ENCODE measurements at places on chromosomes 7 and 10. TPM values are rescaled to one million over a fixed set of nuclear protein-coding genes. Genes with fewer than 3 reads are reported as not detected.

Gene AKR1C2
- total RNA-seq: 19.7 TPM

Gene PAX4
- not detected for total RNA-seq

Gene TAC1
- total RNA-seq: 1.7 TPM

Gene ELAPOR2
- 14.6 TPM for total RNA-seq

Gene VWA2
- total RNA-seq: 4.6 TPM

Gene FAM180A
- 0.63 TPM for total RNA-seq

Gene ERVW-1
- not detected for total RNA-seq

Gene FGL2
- total RNA-seq: 222 TPM

Gene LIPK
- not detected for total RNA-seq

Gene OLAH
- not detected for total RNA-seq

Gene WNT8B
- total RNA-seq: 0.11 TPM

Gene BZW2
- 70.1 TPM for total RNA-seq

Gene GCK
- total RNA-seq: 1.4 TPM

Gene PNLIPRP1
- not detected for total RNA-seq

Gene CDC14C
- not detected for total RNA-seq

Gene CPEB3
- 7.4 TPM for total RNA-seq

Gene ZNF425
- total RNA-seq: 4.9 TPM

Gene SLC26A3
- total RNA-seq: not detected

Gene CLEC2L
- 0.32 TPM for total RNA-seq

Gene SVOPL
- total RNA-seq: 2.5 TPM

Gene VSIR
- total RNA-seq: 24.9 TPM

Gene GPR26
- total RNA-seq: not detected

Gene CARD11
- 5.0 TPM for total RNA-seq

Gene TDRD1
- total RNA-seq: 0.53 TPM

Gene IFIT2
- total RNA-seq: 18.7 TPM

Gene SPDYE5
- total RNA-seq: not detected

Gene PKD1L1
- total RNA-seq: 1.3 TPM

Gene ASZ1
- not detected for total RNA-seq

Gene FGFBP3
- total RNA-seq: 1.5 TPM

Gene TMUB1
- 9.7 TPM for total RNA-seq

Gene RAPGEF5
- total RNA-seq: 99.1 TPM

Gene HSPA12A
- 24.4 TPM for total RNA-seq

Gene APBB1IP
- total RNA-seq: 4.1 TPM

Gene SEM1
- 52.2 TPM for total RNA-seq

Gene CRYGN
- 0.16 TPM for total RNA-seq

Gene HMX2
- total RNA-seq: not detected

Gene NOBOX
- not detected for total RNA-seq

Gene KLF14
- 0.32 TPM for total RNA-seq

Gene EIF3B
- 85.8 TPM for total RNA-seq

Gene SFTPA1
- not detected for total RNA-seq

Gene WEE2
- total RNA-seq: 0.42 TPM

Gene PPP1R9A
- total RNA-seq: 28.6 TPM

Gene DOCK1
- 132 TPM for total RNA-seq

Gene ZNF92
- total RNA-seq: 30.6 TPM

Gene PRKAR2B
- 60.1 TPM for total RNA-seq

Gene DLG5
- 30.3 TPM for total RNA-seq

Gene HOXA6
- total RNA-seq: 8.4 TPM

Gene DOCK4
- 46.5 TPM for total RNA-seq

Gene CCDC146
- total RNA-seq: 25.7 TPM

Gene CADPS2
- total RNA-seq: 36.0 TPM

Gene UCMA
- not detected for total RNA-seq

Gene UNC5B
- total RNA-seq: 12.8 TPM

Gene ADGRA1
- not detected for total RNA-seq

Gene TCAF2
- total RNA-seq: 3.1 TPM

Gene DCLRE1A
- total RNA-seq: 14.8 TPM
